Activated CD4-positive, alpha-beta T cell treated with anti-CD3 and anti-CD28 coated beads, Interleukin-2, Interleukin-6, amounts not matched to agents 100 ng/mL and 50 ng/mL, durations not matched to agents 16 hours and 8 hours (primary cell): ENCODE measurements at places on chromosomes 7 and 10.

DNA sequence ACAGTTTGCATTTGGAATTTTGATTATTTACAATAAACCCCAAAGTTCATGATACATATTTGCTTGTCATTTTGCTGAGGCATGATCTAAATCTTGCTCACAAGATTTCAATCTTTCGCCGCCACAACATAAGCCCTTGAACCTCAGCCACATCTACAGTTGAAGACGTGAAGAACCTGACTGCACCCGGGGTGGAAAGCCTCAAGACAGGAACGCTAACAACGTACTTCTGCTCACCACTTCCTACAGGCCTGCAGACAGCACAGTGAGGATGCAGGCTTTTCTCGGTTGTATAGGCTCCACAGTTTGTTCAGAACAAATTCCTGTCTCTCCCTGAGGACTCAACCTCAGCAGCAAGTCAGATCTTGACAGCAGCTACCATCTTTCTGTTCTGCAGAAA, 393.8 kb upstream of the PRKCQ start:
- DNase-seq: peak; percentile 17

DNA sequence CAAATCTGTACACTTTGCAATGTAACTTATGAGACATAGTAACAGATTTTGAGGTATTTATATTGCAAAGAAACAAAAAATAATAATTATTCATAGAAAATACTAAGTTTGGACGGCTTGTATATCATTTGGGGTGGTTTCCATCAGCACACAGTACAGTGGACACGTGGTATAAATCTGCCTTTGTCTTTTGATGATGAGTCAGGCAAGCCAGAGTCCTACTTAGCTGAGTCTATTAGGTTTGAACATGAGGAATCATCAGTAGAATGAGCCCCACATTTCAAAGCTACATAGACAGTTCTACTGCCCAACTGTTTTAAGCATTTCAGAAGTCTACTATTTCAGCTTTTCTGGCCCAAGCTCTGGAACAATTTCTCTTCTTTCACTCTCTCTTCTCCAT, 803.2 kb downstream of the PHTF2 start:
- no peak for DNase-seq

DNA sequence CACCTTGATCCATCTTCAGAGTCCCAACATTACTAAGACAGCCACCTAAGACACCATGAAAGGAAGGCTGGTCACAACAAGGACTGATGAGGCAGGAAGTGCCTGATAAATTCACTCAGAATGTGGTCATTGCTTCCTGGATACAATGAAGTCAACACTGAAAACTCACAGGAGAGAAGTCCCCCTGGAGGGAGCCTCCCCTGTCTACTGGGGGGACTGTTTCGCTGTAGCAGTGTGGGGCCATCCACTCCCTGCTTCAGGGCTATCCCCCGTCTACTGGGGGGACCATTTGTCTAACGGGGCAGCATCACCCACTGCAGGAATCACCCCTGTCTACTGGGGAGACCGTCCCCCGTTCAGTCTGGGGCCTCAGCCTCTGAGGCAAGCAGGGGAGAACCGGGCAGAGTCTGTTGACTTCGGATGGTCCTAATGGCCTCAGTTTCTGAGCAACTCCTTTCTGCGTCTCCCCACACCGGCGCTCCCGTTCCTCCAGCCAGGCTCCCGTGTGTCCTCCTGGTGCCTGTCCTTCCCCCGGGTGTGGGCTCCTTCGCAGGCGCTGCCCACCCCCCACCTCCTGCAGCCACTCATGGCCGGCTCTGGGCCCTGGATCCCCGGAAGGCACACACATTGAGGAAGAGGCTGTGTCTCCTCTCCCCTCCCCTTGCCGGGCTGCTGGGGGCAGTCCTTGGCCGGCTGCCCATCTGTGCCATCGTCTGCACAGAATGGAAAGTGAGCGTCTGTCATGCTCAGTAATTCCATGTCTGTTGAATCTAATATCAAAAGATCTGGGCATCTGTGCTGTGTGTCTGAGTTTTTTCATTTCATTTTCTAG, 59.9 kb upstream of the DNAJB6 start:
- peak; percentile 45 for DNase-seq

- no peak for DNase-seq
Observed at GRCh38 chr10:96878057-96878456, 46.0 kb downstream of the LCOR start.

GRCh38 chr7:107622894-107623293, 37.7 kb upstream of the SLC26A4 start:
- DNase-seq: no peak

DNA sequence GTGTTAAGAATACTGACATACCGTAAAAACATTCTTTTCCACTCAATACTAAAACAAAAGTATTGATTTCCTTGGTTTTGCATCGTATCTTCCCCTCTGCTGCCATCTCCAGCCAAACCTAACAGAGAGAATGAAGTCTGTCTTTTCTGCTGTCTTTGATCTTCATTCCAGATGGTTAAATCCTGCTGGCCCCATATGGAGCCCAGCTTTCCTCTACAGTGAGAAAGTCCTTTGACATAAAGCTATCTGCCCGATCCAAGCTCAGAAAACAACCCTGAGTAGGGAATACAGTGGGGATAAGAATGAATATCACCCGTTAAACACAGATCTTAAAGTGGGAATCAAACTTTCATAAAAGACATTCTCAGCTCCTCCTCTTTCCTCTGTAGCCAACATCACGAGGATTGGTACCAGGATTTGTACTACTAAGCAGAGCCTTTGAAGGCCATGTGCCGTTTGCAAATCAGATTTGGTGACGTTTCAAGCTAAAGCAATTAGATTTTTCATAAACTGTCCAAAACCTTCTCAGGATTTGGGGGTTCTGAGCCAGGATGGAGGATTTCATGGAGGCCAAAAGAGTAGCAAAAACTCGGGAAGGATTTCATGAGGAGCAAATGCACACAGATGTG, 30.8 kb upstream of the GPAM start:
- DNase-seq: no peak

GRCh38 chr7:120131096-120131839, 141.7 kb upstream of the KCND2 start:
- no peak for DNase-seq

DNA sequence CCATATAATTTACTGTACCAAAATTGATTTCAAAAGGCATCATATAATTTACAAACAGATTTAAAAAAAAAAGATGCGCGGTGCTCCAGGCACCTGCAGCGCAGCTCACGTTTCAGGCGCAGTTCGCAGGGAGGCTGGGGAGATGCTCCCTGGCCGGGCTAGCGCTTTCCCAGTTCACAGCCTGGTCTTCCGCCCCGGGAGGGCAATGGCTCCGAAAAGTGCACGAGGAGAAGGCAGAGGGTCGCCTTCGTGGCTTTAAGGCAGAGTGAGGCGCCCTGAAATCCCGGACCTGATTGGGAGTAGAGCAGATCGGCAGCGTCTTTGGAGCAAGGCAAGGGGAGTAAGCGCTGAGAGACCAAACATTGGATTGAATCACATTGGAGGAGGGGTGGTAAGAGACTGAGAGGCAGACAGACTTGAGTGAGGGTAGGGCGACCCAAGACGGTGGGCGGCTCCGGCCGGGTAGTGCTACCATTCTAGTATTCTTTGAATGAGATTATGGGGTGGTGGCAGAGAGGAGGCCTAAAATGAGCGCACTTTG, 1.5 kb downstream of the NEUROG3 start:
- no peak for DNase-seq

DNA sequence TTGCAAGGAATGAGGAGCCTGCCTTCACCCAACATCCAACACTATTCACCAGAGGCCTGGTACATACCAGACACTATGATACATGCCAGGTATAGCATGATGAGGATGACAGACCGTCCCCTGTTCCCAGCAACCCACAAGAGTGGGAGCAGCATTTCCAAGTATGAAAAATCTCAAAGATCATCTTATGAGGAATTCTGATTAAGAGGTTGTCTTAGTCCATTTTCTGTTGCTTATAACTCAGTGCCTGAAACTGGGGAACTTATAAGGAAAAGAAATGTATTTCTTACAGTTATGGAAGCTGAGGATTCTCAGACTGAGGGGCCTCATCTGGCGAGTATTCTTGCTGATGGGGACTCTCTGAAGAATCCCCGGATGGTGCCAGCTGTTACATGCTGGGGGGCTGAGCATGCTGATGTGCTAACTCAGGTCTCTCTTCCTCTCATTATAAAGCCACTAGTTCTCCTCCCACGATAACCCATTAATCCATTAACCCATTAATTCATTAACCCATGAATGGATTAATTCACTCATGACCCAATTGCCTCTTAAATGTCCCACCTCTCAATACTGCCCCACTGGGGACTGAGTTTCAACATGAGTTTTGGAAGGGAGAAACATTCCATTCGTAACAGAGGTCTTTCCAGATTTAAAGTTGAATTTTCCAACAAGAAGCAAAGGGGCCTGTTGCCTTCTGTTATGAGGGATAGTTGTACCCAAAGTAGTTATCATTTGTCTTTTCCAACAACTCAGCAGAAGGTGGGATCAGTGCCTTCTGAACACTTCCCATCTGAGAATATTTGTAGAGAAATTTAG, 173.9 kb downstream of the HERPUD2 start:
- no peak for DNase-seq

DNA sequence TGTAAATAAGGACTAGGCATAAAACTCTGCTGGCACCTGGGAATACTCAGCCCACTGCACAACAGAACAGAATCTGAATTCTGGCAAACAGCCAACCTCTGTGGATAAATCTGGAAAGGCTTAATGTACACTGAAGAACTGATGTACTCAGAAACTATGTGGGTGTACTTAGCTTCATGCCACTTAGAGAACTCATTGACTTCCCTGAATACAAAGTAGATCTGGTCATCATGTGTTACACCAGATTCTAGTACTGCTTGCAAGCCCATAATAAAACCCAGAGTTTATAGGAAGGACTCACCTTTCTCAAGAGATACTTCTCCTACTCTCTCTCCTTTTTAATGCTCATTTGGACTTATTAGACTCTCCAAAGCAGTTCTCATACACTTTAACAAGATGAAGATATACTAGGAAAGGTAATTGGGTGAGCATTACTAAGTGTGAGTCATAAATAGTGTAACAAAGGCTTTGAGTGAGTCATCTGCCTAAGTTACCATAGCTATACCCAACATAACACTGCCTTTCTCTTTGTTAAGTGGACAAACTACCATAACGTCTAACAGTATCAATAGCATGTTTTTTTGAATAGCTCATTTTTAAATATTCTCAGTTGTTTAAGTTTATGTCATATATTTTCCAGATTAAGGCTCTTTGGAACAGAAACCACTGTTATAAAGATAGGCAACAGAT, 309.1 kb downstream of the MDFIC start:
- DNase-seq: peak; percentile 53

DNA sequence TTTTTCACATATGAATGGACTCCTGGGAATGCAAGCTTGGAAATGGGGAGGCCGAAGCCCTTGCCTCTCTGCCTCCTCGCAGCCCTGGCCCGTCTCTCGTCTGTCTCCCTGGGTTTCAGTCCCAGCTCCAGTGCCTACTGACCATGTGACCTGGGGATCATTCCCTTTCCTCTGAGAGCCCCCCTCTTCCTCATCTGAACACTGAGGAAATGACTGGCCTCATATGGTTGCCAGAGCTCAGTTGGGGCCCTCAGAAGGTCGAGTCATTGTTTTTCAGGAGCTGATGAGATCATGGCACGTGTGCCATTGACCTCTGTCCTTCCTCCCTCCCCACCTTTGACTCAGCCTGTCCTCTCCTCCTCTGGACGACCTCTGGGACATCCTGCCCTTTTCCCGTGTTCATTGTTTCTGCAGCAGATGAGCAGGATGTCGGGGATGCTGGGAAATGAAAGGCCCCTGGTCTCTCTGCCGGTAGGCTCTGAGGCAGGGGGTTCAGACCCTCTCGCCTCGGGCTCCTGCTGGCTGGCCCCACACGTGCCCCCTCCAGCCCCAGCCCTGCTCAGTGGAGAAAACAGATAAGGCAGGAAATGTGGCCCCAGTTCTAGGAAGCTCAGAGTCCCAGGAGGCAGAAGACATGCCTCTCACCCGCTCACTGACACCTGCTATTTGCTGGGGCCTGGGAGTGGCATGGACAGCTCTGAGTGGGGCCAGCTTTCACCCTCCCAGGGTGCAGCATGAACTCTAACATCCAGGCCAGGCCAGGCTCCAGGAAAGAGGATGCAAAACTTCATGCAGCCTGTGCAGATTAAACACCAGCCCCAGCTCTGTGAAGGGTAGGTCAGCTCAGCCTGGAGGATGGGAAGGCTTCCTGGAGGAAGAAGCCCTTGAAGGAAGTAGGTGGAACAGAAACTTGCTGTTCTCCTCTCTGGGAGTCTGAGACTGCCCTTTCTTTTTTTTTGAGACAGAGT, 8.3 kb upstream of the PPP1R35 start:
- no peak for DNase-seq

GRCh38 chr7:159066816-159067575, 77.7 kb downstream of the VIPR2 start:
- no peak for DNase-seq

- no peak for DNase-seq
Observed at GRCh38 chr7:131312838-131313237, 14.8 kb upstream of the MKLN1 start.

DNA sequence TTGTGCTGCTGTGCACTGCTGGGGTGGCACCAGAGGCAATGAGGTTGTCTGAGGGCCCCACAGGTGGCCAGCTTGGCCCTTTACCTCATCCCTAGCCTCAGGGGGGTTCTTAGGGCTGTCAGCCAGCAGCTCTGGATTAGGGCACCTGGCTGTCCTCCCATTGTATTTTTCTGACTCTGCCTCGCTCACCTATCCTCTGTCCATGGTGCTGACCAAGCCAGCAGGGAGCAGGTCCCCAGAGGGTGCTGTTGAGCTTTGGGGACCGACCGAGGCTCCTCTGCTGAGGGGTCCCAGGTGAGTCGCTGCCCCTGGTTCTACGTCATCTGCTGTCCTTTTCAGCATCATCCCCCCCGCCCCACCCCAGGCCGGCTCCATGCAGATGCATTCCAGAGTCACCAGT, 32.1 kb upstream of the ZNF735 start:
- no peak for DNase-seq

DNA sequence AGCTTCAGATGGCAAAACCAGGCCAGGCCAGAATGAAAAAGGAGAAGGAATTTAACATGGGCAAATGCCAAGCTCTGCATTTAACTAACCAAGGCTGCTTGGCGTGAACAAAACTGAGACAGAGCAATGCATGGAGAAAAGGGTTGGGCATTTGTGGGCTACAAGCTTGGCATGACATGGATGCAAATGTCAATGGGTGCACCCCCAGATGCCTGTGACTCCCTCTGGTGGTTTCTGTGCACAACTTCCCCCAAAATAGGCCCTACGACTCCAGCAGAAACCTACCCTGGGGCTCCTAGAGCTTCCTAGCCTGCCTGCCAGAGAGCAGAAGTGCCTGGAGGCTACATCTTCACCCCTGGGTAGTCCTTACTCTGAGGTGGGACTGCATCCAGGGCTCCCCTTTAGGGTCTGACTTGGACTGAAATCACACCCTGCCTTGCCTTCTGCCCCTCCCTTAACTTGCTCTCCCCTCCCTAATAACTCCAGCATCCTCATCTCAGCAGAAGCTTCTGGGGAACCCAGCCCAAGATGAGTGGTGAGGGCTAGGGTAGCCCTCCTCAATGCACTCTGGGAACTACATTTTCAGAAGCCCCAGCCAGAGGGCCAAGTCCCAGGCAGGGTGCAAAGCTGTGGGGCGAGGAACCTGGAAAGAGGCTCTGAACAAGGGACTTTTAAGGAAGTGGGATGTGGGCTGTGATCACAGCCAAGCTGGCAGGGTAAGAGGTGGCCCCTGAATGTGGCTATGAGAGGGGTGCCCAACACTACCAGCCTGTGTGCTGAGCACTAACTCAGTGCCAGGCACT, 11.3 kb downstream of the GPRIN2 start:
- peak; percentile 41 for DNase-seq
